ENCODE measurements at places on chromosomes 2 and 18.

DNA sequence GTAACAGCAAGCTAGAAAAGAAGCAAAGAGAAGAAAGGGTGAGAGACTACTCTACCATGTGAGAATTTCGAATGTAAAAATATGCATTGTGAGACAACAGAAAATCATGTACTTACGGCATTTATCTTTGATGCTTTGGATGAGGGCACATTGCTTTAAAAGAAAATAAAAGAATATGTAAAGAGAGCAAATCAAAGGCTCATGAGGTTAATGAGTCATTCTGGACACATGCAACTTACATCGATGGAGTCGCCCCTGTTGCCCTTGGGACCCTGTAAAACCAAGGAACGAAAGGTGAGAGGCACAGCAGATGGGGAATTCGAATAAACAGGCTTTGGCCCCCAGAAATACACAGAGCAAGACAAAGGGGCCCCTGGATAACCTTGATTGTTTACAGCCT, 69.0 kb downstream of the COL6A3 start:
- DNase-seq: no peak

DNA sequence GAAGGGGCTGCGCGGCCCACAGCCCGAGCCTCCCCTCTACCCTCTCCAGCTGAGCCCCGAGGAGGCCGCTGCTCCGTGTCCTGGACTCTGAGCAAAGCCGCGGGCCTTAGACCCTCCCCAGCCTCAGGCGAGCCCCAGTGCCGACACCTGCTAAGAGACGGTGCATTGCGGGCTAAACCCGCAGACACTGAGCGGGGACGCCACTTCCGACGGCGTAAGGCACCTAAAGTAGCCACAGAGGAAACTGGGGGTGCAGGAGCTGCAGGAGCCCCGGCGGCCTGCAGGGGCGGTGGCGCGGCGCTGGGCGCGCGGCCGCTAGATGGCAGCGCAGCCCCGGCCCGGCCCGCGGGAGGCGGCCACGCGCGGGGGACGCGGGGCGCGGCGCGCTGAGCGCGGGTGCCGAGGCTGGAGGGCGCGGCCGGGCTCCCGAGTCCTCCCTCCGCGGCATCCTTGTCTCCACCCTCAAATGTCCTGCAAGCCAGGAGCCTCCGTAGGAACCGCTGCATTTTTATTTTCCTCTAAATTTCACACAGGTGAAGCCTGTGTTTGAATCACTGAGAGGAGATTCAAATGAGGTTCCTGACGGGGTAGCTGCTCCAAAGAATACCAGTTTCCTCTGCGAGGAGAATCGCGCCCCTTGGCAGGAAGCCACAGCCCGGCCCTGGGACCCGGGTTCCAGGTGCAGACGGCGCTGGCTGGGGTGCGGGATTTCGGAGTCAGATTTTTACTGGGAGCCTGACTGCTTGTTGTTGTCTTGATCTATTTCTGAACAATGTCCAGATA, 650.5 kb downstream of the GALR1 start:
- DNase-seq: peak; percentile 19

GRCh38 chr18:46070815-46071652, 1.0 kb downstream of the PSTPIP2 start:
- no peak for DNase-seq

- no peak for DNase-seq
Measured at GRCh38 chr18:10063489-10063888, 149.7 kb downstream of the VAPA start.

DNA sequence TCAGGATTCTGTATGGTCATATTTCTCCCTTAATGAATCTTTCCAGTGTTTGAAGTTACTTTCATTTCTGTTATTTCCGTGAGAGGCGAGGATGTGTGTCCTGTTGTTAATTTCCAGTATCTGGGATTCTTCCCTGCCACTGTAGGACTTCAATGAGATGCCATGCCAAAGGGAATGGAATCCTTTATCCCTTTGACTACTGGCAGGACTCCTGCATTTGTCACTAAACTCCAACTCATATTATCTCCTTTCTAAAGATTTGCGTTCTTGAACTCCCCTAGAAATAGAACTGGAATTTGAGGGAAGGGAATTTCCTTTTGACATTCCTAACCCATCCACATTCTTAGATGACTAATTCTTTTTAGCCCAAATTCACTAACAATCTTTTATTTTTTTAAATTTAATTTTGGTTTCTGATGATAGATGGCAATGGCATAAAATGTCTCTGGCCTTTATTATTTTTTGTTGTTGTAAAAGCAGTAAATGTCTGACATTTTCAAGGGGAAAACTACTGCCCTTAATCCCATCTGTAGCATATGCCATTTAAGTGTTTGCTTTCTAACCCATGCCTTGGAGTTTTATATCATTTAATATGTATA, 87.8 kb upstream of the EML6 start:
- no peak for DNase-seq

GRCh38 chr2:159098361-159098760, 129.9 kb downstream of the TANC1 start:
- DNase-seq: no peak

DNA sequence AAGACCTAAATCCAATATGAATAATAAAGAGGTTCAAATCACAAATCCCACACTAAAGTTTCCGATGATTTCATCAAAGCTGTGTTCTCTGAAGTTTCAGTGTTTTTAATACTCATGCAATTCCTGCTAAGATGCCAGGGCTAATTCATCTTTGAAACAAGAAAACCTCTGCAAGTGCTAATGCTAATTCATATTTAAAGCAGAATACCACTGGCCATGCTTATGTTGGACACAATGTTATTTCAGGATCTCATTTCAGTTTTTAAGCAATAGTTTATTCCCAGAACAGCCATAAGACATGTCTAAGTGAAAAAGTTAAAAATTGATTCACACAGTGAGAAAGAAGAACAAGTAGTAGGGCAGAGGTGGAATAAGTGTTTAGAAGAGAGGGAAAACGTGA, 62.8 kb downstream of the GRB14 start:
- DNase-seq: no peak

GRCh38 chr2:41970988-41971660, 76.7 kb upstream of the PKDCC start:
- DNase-seq: no peak

- no peak for DNase-seq
Measured at GRCh38 chr2:30096451-30096850, 50.4 kb upstream of the YPEL5 start.

DNA sequence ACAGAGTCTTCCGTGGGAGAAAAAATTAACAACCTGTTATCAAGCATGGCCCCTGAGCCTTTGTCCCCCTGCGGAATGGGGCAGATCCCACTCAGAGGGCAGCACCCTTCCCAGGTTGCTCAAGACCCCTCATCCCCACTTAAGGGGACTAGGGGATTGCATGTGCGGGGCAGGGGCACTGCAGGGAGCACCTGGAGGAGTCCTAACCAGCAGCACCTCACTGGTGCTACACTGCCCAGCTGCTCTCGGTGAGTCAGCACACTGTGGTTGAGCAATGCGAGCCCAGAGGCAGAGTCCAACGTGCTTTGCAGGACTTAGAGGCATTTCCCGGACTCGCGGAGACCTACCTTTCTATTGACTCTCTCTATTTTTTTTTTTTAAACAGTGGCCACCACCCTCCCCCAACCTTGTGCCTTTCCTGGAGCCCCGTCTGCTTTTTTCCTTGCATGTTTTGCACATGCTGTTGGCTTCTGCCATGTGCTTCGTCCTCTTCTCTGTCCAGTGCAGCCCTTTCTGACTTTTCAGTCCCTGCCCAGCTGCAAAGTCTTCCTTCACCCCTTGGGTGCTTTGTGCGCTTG, 74.0 kb downstream of the IL1R2 start:
- no peak for DNase-seq

GRCh38 chr2:185507719-185508118, 230.9 kb upstream of the FSIP2 start:
- DNase-seq: no peak

DNA sequence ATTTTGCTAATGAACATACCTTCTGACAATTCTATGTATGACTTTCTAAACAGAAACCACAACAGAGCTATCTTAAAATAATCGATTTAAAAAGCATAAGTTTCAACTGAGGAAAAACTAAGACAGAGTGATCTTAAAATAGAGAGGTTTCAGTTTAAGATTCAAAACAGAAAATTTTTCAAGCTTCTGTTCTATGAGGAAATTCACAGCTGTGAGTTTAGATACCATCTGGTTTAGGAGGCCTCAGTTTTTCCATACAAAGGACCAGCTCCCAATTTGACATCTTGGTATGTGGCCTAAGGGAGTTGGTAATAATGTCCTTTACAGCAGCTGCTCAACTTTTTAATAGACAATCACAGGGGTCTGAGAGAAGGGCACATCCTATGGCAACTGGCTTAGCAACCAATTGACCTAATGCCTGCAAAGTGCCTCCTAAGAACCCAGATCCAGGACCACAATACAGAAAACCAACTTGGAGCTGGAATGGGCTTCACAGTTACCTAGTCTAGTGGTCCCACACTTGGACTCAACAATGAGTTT, 39.7 kb downstream of the MDH1 start:
- no peak for DNase-seq

DNA sequence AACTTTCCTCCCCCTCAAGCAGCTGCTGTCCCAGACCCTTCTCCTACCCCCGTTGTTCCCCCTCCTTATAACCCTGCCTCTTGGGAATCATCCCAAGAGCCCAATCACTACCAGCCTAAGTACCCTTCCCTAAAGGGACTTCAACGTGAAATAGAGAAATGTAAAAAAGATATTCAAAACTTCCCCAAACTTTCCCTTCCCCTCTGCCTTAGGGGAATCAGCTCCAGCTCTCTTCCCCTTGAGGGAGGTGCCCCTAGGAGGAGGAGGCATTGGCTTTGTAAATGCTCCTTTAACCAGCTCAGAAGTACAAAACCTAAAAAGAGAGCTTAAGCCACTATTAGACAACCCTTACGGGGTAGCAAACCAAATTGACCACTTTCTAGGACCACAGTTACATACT, 10.6 kb upstream of the SAP130 start:
- no peak for DNase-seq

GRCh38 chr2:104889960-104890684, 36.2 kb downstream of the POU3F3 start:
- DNase-seq: no peak
